ENCODE measurements at places on chromosomes 1 and 21.

- no peak for DNase-seq
These were observed 2.0 kb upstream of the TAGLN2 start for GRCh38 chr1:159927211-159927848.

- DNase-seq: no peak
These were observed 40.3 kb downstream of the GPATCH2 start for GRCh38 chr1:217590598-217590997.

GRCh38 chr1:77104672-77105071 lies 114.6 kb downstream of the PIGK start:
- DNase-seq: no peak

GRCh38 chr1:244154872-244155531 lies 103.9 kb downstream of the ZBTB18 start:
- no peak for DNase-seq

GRCh38 chr1:207070811-207071210 lies 17.7 kb downstream of the PFKFB2 start:
- DNase-seq: no peak

DNA sequence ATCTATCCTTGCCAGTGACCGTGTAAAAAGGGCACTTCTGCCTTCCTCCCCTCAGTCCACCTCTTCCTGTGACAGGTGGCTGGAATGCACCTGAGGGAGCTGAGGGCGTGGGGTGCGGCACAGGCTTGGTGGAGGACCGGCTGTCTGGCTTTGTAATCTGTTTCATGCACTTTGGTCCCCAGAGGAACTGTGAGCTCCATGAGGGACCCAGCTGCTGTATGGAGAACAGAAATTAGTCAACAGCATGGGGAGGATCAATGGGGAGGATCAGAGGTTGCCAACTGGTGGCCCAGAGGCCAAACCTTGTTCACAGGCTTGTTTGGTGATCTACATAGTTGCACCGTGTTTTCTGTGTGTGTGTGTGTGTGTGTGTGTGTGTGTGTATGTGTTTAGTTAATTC lies 19.0 kb upstream of the LUZP1 start:
- DNase-seq: no peak

- no peak for DNase-seq
These were observed 1.3 kb downstream of the GPA33 start for GRCh38 chr1:167088746-167089417.

DNA sequence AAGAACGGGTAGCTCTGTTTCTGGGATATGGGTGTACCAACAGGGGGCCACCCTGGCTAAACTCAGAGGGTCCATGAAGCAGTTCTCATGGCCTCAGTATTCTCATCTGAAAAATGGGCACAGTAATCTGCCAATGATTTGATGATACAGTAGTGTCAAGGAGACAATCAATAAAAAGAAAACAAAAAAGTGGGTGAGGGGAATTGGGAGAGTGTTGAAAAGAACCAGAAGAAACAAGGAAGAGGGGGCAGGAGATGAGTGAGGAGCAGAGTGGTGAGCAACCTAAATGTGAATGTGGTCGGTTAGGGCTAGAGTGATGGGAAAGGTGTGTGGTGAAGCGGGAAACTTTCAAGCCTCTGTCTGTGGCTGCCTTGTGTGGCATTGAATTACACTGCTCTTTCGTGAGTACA lies 2.0 kb downstream of the SLAMF7 start:
- no peak for DNase-seq

DNA sequence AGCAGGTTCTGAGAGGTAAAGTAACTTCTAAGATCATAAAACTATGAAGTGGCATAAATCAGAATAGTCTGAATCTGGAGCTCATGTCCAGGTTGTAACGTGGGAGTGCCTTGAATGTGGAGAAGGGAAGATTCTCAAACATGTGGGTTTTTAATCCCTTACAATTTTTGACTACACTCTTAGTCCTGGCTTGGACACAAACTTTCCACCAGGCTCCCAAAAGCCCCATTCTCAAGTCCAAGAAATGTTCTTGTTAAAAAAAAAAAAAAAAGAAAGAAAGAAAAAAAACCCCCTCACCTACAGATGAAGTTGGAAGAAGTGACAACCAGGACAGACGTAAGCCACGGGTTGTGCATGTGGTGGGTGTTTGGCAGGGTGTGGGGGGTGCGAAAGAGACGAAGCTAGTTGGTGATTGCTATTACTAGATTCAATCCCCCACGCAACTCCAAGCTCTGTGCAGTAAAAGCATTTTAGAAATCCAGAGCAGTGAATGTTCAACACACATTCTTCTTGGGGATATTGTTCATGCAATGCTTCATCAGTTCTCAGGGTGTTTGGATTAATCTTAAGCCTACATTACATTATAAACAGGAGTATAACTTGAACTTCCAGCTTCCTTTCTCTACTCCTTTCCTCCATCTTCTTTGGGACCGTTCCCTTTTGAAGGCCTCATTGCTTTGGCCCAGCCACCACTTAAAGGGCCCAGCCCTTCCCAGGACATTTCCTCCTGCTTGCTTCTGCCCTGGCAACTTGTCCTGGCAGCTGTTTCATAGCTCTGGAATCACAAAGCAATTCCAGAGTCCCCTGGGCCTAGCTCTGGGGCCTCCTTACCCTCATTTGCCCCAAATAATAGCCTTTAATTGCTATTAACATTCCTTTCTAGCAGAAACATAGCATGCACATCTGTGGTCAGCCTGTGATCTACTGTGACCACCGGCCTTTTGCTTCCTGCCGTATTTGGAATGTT lies 41.8 kb downstream of the PHC2 start:
- no peak for DNase-seq

GRCh38 chr1:229579059-229579673 lies 20.7 kb upstream of the ABCB10 start:
- DNase-seq: no peak

- DNase-seq: no peak
These were observed 69.9 kb upstream of the ZC3H11B start for GRCh38 chr1:219682788-219683187.

- DNase-seq: no peak
These were observed 145.5 kb downstream of the SPATA17 start for GRCh38 chr1:217776693-217777092.

DNA sequence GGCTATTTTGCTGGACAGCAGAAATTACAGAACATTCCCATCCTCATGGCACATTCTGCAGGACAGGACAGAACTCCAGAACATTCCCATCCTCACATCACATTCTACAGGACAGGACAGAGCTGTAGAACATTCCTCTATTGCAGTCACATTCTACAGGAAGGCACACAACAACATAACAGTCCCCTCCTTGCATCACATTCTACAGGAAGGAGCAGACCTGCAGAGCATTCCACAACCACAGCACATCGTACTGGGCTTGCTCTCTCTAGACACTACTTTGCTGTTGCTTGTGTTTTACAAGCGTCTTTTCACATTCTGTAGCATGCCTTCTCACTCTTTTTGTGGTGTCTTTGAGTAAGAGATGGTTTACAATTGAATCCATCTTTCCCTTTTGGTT lies 26.8 kb upstream of the ABCB10 start:
- DNase-seq: no peak

DNA sequence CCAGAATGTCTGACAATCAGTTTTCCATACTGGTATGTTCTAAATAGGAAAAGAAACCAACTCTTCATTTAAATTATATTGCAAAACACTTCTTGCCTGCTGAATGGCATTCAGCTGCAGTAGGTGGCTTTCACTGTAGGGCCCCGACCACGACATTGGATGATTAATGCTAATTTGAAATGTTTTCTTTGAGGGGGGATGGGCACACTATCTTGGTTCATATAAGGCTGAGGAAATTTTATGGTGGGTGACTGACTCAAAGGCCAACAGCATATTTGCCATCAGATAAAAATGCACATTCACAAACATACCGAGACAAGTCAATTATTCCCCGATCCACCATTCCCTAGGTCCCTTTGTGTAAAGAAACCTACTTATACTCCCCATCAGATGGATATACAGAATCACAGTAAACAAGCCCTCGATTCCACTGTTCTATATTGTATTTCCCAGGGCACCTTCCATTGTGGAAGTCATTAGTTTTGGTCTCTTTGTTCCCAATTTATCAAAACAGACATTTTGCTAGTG lies 464.2 kb upstream of the DAB1 start:
- no peak for DNase-seq

GRCh38 chr1:219027146-219027673 lies 146.5 kb upstream of the LYPLAL1 start:
- no peak for DNase-seq

- no peak for DNase-seq
These were observed 74.7 kb downstream of the NTPCR start for GRCh38 chr1:233025157-233025556.

DNA sequence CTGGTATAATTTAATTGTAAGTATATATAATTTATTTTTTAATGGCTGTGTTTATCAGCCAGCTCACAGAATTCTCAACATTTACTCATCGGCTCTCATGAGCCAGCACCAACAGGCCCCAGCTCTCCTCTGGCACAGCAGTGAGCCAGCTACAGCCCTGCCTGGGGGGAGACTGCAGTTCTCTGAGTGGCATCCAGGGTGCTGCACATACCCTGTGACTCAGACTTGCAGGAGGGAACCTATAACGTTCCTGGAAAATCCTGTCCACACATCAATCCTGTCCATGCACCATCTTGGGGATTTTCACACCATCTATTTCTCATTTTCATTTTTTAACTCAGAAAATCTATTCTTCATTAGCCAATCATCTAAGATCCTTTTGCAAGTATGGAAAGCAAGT lies 36.5 kb downstream of the FHAD1 start:
- DNase-seq: no peak

DNA sequence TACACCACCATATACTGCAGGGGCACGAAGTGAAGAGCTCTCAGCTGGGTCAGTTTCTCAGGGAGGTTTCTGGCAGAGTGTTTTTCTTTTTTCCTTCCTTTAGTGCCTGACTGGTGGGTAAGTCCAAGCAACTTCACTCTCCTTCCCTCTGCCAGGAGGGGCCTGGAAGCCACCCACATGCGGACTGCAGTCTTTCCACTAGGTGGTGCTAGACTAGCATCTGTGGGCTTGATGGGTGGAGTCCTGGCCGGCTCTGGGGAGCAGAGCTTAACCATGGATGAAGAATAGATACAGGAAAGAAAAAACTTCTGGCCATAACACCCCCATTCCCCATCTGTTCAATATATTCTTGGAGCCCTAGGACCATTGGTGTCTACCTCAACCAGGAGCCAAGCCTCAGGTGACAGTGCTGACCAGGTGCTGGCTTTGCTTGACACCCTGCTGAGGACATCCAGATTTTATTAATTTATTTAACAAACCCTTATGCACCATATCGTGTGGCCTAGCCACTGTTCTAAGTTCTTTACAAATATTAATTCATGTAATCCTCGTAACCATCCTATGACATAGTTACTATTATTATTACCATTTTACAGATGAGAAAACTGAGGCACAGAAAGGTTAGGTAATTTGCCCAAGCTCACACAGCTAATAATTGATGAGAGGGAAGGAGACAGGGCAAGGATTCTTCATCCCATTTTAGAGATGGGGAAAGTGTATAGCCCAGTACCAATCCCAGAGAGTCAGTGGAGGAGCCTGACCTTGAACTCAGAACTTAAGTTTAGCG lies 126.7 kb upstream of the CSF3R start:
- no peak for DNase-seq

DNA sequence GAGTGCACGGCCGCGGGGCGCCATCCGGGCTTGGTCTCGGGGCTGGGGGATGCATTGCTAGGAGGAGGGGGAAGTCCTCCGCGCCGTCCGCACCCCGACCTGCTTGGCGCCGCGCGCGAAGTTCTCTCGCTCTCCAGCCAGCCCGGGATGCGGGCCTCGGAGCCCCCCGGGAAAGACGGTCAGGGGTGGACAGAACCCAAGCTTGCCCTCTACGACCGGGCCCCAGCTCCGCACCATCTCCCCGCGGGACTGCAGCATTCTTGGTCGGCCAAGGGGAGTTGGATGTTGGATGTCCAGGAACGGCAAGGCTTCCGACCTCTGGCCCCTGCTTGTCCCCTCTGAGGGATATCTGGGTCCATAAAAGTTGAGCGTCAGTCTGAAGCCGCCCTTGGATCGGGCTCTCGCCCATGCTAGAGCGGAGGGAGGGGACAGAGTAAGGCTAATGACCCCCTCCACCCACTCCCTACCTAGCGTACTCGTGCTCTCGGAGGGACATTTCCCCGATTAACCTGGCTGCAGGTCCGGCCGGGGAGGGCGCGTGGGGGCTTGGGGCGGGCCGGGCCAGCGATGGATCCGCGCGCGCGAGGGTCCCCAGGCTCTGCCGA lies 522 bp downstream of the DISP3 start:
- DNase-seq: no peak

DNA sequence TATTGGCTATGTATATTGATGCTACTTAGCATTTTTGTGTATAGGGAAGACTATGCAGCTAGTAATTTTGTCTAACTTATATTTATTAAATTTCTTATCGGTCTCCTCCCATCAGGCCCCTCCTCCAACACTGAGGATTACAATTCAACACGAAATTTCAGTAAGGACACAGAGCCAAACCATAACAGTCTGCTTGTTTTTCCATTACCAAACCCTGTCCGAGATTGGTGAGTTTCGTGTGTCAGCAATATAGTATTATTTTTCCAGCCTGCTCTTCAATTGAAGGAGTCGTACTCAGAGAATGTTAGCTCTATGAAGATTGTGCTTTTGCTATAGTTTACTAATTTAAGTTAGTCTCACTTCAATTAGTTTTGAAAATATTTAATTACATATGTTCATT lies 1495.3 kb downstream of the MRPL39 start:
- DNase-seq: no peak

DNA sequence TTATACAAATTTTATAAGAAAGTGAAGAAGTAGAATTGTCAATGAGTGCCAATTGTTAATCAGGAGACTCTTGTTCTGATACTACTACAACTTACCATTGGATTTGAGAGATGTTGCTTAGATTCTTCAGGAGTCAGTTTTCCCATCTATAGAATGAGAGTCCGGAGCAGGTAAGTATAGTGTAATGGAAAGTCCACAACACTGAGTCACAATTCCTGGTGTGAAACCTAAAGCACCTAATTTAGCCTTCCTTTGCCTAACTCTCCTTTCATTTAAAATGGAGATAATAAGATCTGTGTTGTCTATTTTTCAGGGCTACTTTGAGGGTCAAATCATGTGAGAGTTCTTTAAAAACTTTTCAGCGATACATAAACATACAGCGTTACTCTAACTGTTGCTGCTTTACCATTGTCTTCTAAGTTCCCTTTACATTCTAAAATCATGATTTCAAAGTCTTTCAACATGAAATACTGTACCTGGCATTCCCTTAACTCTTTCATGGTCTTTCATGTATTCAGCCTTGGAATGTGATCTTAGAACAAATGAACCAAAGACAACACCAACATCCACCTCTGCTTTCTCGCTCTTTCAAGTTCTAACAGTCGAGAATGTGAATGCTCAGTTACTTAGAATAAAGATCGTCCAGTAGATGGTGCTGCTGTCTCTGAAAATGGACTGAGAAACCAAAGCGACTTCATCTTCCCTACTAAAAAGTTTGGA lies 90.9 kb downstream of the SLC30A10 start:
- no peak for DNase-seq
